ENCODE measurements at places on chromosomes 7 and 10.

DNA sequence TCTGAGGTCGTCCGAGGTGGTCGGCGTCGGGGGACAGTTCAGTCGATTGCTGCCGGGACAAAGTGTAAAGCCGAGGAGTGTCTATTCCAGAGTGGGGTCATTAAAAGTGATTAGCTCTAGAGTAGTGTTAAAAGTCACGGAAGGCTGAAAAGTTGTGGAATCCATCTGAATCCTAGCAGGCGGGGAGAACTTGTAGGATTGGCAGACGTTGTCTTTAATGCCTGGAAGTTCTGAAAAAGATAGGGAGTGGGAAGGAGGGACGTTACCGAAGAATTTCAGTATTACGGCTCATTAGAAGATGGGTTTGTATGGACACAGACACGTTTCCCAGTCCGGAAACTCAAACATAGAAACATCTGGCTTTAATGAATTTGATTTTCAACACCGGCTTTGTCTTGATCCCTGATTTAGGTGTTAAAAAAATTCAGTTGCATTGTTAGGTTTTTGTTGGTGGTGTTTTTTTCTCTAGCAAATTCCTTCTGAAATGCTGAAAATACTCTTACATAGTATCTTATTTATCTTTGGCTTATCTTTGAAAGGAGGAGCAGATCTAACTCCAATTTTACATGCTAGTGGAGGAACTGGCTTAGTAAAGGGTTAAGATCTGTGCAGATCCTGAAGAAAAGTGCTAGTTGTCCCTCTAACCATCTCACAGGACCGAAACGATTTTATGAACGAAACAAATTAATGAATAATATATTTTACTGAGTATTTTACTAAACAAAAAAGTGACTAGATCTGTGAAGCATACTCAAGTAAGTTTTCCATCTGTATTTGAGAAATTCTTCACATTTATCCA, 900 bp downstream of the MKLN1 start:
- DNase-seq: no peak

GRCh38 chr7:45401155-45401554, 173.0 kb upstream of the ADCY1 start:
- no peak for DNase-seq

- DNase-seq: no peak
These were observed 228.9 kb upstream of the CELF2 start for GRCh38 chr10:10788761-10789160.

GRCh38 chr10:77782328-77783061, 144.1 kb downstream of the DLG5 start:
- DNase-seq: no peak

- DNase-seq: no peak
These were observed 103.0 kb downstream of the DOCK4 start for GRCh38 chr7:112103246-112103645.

GRCh38 chr7:137989094-137989493, 12.8 kb downstream of the CREB3L2 start:
- DNase-seq: no peak

DNA sequence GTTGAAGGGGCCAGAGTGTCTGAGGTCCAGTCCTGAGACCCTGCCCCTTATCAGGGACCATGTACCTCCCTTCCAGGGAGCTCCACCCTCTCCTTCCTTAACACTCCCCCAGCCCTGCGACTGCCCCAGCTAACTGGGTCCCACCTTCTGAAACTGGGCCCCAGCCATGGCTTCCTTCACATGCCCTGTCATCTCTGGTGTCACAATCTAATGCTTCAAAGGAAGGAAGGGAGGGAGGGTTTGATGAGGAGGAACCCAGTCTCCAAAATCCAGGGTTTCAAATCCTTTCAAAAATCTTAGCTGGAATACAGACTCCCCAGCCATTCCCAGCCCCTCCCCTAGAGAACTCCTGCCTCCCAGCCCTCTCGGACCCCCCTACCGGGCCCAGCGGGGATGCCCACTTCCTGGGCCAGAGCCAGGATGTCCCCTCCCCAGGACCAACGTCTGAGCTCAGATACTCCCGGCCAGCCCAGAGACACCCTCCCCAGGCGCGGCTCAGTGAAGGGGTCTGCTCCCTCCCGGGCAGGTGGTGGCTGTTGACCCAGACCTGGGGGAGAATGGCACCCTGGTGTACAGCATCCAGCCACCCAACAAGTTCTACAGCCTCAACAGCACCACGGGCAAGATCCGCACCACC, 18.0 kb downstream of the C10orf105 start:
- no peak for DNase-seq

GRCh38 chr10:97711640-97712572, 1.6 kb upstream of the MARVELD1 start:
- no peak for DNase-seq

DNA sequence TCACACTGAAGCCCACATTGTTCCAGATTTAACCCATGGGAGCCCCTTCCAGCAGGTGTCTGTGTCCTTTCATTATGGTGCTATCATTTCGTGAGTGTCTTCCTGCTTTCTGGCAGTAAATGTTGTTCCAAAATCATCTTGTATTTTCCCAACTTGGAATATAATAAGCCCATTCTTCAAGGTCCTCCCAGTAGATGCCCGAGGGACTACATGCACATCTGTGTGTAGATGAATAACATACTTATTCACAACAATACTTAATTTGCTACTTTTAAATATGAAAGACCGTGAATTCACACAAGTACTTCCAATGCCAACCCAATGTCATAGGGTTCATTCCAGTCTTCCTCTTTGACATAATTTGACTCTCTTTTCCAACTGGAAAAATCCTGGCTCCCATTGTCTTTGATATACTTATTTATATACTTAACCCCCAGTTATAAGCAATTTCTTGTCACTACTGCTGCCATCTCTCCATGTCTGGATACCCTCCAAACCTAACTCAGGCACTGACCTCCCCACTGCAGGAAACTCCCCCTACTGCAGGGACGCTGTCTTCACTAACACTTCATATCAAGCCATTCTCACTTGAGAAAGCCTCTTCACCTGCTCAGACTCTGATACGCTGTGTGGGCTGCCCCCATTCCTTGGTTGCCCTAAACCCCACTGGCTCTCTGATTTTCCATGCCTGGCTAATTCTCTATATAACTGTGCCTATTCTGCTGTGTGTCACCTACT, 1119.2 kb downstream of the CNTNAP2 start:
- no peak for DNase-seq

DNA sequence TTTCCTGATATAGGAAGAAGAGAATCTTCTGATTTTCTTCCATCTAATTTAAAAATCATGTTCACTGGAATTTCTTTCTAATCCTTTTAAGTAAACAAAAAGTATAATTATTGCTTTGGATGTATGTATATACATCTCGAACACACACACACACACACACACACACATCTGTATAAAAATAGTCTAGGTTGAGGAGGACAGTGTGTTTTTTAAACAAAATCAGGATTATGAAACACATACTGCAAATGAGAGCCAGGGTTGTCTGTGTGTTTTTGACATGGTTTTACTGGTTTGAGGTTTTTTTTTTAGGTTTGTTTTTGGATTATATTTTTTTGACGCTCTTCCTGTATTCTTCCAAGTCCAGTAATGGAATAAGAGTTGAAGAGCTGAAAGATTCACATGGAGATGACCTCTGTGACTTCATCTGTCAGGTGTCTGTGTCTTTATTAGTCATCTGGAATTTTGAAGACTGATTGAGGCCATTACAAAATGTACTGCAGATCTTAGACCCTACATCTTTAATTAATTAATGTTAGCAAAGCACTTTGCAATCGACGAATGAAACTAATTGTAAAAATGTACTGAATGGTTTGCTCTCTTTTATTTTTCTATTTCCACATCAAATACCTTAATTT, 237.1 kb downstream of the SUGCT start:
- DNase-seq: no peak

DNA sequence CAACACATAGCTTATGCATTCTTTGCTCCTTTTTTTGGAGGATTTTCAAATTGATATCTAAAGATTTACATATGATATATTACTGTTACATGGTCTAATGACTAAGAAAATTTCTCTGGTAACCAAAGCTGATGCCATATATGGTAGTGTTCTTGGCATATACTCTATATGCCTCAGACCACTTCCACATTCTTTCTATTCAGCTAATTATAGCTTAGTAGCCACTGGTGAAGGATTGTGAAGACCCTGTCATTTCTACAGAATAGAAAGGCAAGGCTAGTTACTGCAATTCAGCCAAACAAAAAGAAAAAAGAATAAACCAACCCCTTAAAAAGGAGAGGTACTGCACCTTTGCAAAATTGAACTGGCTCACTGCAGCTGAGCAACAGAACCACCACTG, 3.7 kb downstream of the PURB start:
- DNase-seq: no peak

DNA sequence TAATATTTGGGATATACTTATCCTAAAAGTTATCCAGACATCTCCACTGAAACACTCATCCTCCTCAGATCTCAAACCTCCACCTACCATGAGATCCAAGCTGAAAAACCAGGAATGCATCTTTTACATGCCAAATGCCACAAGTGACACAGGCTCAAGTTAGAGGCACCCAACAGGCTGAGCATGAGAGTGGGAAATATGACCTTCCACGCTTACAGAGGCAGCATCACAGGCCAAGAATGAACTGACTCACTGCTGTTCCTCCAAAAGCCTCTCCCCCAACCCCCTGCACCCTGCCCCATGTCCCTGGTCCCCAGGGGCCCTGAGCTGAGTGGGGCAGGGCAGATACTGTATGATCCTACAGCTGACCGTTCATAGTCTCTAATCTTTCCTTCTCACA, 4.8 kb upstream of the MTPAP start:
- DNase-seq: no peak

DNA sequence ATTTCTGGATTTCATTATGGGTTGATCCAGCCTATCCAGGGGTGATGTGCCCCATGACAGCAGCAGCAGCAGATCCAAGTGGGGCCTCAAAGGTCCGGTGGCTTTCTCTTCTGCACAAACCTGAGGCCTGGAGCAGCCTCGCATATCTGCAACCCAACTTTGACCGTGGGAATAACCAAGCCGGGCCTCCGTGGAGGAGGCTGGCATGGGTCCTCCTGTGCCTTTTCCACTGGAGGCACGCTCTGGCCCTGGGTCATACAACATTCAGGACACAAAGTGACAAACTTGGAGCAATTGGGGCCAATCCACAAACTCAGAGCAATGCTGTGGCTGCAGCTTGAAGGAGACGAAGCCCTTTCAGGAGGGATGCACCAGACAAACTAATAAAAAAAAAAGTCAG, 330.0 kb upstream of the MKI67 start:
- no peak for DNase-seq

DNA sequence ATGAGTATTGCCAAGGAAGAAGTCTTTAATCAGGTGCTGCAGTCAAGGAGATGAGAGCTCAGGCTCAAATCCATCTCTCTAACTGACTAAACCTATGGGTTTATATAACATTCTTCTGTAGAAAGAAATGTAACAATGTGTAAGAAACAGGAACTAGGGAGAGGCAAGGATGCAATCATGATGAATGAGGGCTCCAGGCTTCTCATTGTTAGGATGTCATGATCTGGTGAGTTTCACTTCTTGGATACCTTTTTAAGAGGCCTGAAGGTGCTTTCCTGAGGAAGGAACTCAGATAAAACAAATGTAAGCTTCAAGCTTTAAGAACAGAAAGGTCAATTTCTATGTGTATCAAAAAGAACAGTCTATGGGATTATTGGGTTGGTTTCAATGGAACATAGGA, 30.8 kb upstream of the SCIN start:
- no peak for DNase-seq

DNA sequence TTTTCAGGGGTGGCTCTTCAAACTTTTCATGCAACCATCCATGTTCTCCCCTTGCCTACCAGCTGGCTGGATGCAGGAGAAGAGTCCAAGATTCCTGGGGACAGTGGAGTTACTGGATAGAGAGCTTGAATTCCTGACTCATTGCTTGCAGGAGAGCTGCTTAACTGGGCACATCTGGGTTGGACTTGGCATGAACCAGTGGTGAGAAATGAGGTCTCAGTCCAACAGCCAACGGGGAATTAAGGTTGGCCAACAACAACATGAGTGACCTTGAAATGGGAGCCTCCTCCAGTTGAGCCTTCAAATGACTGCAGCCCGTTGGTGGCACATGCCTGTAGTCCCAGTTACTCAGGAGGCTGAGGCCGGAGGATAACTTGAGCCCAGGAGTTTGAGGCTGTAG, 58.1 kb upstream of the OPN4 start:
- DNase-seq: no peak

GRCh38 chr7:49174396-49174795, 250.0 kb downstream of the CDC14C start:
- DNase-seq: no peak

DNA sequence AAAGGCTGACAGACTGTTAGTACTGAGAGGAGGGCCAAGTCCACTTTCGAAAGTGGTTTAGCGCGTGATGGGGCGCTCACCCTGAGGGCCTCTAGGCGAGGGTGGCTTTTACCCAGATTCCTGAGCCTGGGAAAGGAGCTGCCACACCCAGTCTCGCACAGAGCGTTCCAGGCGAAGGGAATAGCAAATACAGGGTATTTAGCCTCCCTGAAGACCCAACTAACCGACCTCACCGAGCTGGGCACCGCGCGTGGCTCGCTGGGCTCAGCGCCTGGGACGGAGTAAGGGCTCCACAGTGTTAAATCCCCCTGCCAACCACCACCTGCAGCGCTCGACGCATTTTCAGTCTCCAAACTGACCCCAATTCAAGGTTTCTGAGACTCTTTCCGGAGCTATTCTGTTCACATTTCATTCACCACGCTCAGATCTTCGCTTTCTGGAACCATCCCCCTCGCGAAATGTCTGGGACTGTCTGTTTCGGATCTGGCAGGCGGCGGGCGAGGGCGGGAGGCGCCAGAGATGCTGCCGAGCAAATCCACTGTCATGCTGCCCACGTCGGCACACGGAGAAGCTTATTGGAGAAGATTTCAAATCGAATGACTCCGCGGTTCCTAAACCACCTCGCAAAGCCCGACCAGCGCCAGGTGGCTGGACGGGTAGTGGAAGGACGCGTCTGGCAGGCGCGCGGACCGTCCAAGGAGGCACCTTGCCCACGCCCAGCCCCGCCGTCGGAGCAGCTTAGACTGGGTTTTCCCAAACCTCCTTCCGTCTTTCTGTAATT, 1.4 kb upstream of the OSBPL3 start:
- no peak for DNase-seq

DNA sequence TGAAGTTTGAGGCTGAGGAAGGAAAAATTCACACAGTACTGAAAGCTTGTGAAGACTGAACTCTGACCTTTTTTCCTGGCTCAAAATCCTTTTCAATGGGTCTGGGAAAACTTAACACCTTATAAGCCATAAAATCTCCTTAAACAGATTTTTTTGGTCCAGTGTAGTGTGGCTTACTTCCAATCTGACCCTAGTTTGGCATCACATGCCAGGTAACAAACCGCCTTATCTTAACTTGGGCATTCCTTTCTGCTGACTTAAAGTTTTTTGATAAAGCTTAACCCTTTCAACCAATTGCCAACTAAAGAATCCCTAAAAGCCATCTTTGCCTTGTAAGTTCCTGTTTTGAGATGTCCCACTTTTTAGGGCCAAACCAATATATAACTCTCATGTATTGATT, 13.2 kb upstream of the ITPRID1 start:
- no peak for DNase-seq

DNA sequence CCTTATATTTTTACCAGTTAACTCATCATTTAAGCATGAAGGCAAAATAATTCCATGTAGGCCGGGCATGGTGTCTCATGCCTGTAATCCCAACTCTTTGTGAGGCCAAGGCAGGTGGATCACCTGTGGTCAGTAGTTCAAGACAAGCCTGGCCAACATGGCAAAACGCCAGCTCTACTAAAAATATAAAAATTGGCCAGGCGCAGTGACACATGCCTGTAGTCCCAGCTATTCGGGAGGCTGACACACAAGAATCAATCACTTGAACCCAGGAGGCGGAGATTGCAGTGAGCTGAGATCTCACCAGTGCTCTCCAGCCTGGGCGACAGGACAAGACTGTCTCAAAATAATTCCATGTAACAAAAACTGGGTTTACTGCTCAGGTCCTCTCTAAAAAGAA, 18.3 kb downstream of the HNRNPA2B1 start:
- no peak for DNase-seq

All from SW 1271 (cell line).